Fibroblast of upper back skin (primary cell): ENCODE measurements at places on chromosomes 2 and 18.
A peak's percentile ranks its signal among the peaks of the same experiment; 100 is the strongest.

- no peak for DNase-seq
Measured at GRCh38 chr2:6167592-6168138, 475.5 kb downstream of the SOX11 start.

GRCh38 chr2:23757686-23758433 is 169.1 kb downstream of the ATAD2B start:
- peak; percentile 79 for DNase-seq

GRCh38 chr2:120543899-120544298 is 191.8 kb upstream of the GLI2 start:
- DNase-seq, result no peak

GRCh38 chr2:173770947-173771678 is 194.1 kb downstream of the SP3 start:
- DNase-seq, result no peak
